T follicular helper cell (primary cell): ENCODE measurements at places on chromosomes 5 and 9.

GRCh38 chr5:94802450-94802849, 184.0 kb downstream of the SLF1 start:
- no peak for DNase-seq

GRCh38 chr9:70156729-70157128, 102.0 kb upstream of the SMC5 start:
- DNase-seq, result no peak

- no peak for DNase-seq
Measured at GRCh38 chr5:10166392-10166791, 83.3 kb downstream of the ATPSCKMT start.

DNA sequence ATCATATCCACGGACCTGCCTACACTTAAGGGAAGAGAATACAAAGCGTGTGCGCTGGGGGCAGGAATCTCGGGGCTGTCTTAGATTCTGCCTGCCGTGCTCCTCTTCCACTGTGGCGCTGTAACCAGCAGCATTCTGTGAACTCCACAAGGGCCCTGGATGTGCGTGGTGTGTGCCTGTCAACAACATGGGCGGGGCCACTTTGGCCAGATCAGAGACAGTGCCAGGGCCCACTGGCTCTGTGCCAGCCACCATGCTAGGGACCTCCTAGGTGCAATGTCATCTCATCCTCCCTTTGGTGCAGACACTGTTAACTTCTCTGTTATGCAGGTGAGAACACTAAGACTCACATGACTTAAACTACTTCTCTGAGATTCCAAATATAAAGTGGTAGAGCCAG, 113.7 kb downstream of the COL23A1 start:
- no peak for DNase-seq

- DNase-seq, result no peak
Measured at GRCh38 chr9:7324152-7324598, 475.4 kb downstream of the DMAC1 start.

- DNase-seq, result no peak
Measured at GRCh38 chr5:148912714-148913398, 86.4 kb downstream of the ADRB2 start.

DNA sequence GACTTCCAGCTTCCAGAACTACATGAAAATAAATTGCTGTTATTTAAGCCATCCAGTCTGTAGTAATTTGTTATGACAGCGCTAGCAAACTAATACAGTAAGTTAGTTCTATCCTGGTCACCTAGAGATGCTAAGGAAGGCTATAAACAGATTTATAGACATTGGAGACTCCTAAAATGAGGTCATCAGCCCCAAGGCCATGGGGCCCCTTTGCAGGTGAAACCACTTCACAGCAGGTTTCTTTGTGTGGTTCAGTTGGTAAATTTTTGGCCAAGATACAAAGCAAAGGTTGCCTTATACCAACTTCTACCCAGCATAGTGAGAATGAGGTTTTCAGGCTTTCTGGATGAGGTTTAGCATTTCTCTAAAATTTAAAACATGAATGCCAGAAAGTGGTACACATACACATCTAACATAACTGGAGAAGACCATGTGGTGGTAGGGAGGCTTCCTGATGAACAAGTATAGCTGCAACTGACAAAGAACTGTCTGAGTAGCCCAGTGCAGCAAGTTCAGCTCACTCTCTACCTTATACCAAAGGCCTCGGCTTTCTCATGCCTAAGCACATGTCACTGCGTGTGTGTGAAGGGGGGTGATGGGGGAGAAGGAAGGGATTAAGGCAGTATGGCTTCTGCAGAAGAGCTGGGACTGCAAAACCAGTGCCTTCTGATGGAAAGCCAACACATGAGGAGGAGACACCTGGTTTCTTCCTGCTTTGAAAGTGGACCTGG, 264.6 kb upstream of the TAS2R1 start:
- DNase-seq, result no peak

DNA sequence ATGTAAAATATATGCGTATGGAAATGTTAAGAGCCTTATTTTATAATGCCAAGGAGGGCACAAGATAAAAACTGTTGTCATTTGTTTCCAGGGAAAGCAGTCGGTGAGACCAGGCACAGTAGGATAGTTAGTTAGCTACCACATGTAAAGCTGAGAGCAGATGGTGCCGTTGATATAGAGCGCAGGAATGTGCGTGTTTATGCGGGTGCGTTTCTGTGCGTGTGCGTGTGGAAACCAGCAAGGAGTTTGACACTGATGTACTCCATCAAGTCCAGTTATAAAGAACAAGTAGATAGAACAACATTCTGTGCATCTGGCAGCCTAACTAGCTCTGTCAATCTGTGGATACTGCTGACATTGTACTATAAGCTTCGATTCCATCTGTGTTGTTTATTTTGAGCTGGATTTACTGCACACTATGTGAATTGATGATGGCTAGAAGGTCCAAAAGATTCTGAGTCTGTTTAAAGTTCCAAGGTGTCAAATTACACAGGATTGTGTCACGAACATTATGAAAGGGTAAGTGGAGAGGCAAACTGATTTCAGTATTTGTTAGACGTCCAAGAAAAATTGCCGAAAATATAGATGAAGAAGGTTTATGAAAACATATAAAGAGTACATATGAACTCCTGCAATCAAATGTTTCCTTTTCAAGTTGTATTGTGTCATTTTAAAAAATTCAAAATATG, 494.9 kb upstream of the MEF2C start:
- no peak for DNase-seq

DNA sequence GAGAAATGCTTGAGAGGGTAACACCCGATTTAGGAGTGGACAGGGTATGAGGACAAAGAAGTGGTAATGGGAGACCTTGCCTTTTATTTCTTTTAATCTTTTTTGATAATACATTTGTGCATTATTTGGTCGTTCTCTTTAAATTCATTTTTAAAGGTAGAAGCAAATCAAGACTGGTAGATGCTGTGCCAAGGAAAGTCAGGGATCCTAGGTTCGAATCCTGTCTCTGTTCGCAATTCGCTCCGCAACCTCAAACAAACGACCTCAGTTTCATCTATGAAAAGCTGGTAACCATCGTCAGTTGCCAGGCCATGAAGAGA, 353 bp upstream of the TMED9 start:
- no peak for DNase-seq

- no peak for DNase-seq
Measured at GRCh38 chr5:80780761-80781285, 126.0 kb upstream of the DHFR start.

- no peak for DNase-seq
Measured at GRCh38 chr9:132797861-132798659, 80.0 kb downstream of the AK8 start.

DNA sequence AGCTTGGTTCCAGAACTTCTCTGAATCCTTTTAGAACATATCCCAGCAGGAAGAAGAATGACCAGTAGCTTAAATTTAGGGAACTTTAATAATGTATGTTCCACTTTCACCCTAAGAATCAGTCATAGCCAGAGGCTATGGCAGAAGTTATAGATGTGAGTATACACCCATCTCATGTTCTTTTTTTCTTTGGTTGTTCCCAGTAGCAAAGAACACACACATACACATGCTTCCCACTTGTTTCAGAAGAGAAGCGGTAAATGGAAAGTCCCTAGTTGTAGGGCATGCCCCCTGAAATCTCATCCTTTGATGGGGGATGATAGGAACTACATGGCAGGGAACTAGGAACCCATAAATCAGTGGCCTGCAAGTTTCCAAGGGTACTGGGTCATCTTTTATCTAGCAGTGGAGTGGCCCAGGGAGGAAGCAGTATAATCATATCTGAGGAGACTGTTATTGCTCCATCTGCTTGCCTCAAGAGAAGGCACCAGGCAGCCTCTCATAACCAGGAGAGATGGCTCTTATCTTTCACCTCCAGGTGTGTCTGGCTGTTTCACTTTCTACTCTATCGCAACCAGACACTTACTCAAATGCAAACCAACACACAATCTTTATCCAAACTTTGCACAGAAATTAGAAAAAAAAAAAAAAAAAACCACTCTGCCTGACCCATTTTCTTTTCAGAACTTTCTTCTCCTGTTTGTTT, 109.5 kb downstream of the SNCAIP start:
- DNase-seq, result no peak

GRCh38 chr5:109900461-109900860, 210.7 kb downstream of the MAN2A1 start:
- no peak for DNase-seq

DNA sequence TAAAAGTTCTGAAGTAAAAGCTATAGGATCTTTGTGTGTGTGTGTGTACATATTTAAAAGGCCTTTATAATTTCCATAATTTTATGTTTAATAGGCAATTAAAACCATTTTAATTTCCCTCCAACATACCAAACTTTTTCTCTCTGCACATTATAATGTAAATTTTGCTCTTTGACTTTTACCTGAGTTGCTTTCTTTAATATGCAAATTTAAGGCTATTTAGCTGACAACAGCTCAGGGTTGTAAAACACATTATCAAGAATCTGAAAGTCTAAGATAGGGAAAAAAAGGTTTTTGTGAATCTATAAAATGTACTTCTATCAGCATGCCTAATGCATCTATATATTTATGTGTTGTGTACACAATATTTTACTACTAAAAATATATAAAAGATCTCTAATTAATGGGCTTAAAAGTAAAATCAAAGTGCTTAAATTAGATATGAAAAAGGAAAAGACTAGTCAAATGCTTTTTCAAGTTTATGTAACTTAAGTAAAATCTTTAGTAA, 239.6 kb upstream of the RAI14 start:
- no peak for DNase-seq

DNA sequence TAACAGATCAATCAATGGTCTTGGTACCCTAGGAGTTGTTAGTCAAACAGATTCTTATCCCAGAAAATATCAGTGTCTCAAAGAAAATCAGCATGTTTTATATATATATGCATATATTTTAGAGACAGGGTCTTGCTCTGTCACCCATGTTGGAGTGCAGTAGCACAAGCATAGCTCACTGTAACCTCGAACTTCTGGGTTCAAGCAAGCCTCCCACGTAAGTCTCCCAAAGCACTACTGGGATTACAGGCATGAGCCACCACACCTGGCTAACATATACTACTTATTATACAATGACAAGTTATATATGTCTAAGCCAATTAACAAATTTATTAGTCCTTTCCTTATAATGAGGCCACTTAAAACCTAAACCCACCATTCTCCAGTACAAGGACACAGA, 10.4 kb downstream of the RAB14 start:
- DNase-seq, result no peak
